Esophagus squamous epithelium (tissue), 5 donors: ENCODE measurements at places on chromosomes 2 and 18.

DNA sequence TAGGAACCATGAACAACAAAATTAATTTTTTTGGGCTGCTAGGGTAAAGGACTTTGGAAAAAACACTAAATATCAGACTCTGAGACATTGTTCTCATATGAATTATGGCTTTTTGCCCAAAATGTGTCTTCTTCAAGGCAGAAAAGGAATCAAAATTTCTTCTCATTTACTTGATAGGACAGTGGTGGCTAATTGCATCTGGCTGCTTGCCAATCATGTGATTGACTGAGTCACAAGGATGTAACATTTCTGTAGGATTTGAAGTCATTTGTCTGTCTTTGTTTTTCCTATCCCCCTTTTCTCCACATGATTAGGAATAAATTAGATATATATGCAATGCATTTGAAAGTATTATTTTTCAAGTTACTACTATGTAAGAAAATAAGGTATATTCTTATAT, 130.2 kb downstream of the SLC4A10 start:
- no peak for DNase-seq

GRCh38 chr2:175167076-175167791, 769 bp downstream of the ATF2 start:
- DNase-seq: peak; percentile 1

DNA sequence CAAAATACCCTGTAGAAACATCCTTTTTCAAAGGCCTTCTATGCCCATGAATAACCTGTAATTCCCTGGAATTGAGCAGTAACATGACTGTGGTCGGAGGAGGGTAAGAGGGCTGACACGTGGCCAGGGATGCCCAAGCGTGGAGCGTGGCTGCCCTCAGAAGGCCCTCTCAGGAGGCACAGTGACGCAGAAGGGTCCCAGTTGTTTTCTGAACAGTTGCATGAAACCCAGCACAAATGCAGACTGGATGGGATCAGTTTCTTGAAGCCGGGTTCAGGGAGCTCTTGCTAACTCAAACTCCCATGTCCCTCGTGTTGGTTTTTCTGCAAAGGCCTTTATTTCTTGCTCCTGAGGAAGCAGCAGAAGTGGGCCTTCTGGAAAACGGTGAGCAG, 237.0 kb downstream of the ALPK2 start:
- DNase-seq: no peak

DNA sequence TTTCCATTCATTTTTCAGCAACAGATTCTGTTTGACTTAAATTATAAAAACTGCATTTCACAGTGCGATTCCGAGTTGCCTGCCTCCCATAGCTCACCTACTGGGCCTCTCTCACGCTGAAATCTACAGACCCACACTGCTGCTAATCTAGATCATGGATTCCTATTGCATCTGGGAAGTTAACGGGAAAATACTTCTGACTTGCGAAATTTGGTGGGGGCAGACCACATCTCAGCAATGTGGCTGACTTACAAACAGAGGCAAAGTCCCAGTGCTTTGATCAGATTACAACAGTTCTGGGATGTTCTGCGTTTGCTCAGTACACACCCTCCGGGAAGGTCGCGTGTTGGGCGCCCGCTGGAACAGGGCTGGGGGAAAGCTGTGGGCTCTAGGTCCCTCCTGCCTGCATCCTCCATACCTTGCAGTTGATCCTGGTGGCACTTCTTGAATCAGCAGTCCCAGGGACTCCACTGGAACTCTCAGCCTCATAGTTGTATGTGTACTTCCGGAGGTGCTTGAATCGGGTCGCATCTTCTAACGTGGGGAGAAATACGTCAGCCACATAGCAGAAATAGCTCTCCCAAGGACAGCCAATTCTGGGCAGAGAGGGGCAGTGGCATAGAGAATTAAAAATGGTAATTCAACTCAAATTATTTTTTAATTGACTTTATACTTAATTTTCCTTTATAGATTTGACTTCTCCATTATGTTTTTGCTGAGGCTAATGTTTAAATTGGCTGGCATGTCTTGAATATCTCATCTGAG, 1.7 kb downstream of the APOB start:
- no peak for DNase-seq

DNA sequence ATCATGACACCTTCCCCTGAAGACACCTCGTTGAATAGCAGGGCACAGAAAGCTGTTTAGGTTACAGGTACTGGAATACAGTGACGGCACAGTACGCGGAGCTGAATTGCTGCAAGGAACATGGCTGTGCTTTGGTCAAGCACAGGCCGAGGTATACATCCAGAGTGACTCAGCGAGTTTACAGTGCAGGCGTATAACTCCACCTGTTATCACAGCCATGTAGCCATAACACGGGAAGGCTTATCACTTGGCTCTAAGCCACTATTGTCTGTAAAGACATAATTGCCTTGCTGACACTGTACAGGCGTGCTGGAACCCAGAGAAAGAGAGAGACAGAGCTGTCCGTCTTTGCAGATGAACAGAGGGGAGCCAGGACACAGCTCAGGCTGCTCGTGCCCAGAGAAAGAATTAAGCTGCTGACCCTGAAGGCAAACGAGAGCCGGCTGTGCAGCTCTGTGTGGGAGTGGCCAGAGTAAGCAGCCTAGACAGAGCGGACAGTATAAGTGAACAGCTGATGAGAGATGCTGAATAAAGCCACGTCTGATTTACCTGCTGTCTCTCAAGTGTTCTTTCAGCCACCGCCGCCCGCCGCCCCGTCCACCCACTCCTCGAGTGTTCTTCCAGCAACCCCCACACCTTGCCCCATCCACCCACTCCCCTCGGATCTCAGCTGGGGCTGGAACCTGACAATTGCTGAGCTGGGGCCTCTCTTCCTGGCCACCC, 87.3 kb upstream of the PPP1CB start:
- no peak for DNase-seq

DNA sequence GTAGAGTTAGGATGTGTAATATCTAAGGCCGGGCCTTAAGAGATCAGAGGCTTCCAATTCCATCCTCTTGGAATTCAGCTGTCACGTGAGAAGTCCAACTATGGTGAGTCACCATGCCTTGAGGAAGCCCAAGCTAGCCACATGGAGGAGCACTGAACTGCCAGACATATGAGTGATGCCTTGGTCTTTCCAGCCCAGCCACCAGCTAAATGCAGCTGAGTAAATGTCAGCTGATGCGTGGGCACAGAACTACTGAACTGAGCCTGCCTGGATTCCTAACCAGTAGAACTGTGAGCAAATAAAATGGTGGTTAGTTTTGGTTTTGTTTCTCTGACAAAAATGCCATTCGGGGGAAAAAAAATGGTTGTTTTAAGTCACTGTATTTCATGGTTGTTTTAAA, 153.7 kb upstream of the SERTAD2 start:
- DNase-seq: no peak

DNA sequence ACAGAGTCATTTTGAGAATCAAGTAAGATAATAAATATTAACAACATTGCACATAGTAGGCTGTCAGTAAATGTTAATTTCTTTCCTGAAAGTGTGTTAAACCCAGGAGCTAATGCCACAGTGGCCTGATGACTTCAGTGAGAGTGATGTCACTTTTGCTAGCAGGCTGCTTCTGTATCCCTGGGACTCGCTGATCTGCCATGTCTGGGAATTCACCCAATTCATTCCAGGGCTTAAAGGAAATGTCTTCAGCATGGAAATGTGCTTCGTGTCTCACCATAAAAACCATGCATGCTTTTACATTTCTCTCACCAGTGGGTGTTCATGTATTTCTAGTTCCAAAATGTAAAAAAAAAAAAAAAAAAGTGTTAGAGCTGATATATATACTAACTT, 56.8 kb upstream of the MAPRE3 start:
- no peak for DNase-seq
